Stimulated activated CD4-positive, alpha-beta T cell treated with anti-CD3 and anti-CD28 coated beads, Interleukin-15, amount 100 ng/mL, for 48 hours (primary cell): ENCODE measurements at places on chromosomes 3 and 15.

DNA sequence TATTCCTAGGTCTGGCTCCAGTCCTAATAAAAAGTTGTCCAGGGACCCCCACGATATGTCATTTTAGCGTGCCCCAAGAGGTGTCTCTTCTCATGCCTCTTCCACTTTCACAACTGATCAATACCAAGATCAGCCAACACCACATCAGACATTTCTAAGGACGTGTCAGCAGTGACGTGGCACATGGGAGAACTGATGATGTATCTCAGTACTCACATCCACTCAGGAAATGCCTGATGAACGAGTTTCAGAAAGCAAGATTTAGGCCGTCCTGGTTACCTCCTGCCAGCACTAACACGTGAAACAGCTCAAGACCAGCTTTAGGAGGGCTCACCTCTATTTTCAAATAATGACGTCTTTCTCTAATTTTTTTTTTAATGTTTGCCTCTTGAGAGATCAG lies 19.6 kb downstream of the VGLL4 start:
- DNase-seq = peak; percentile 75

DNA sequence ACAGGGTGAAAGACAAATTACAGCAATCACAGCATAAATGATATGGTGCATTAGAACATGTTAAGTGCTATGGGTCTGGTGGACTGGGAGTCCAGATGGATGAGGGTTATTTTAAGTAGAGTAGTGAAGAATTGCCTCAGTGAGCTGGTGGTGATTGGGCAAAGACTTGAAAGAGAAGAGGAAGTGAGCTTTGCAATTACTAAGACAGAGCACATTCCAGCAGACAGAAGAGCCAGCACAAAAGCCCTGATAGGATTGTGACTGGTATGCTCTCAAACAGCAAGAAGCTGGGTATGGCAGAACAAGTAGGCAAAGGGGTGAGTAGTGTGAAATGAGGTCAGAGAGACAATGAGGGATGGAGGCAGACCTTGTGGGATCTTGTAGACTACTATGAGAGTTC lies 2.1 kb upstream of the ACKR4 start:
- DNase-seq = no peak

DNA sequence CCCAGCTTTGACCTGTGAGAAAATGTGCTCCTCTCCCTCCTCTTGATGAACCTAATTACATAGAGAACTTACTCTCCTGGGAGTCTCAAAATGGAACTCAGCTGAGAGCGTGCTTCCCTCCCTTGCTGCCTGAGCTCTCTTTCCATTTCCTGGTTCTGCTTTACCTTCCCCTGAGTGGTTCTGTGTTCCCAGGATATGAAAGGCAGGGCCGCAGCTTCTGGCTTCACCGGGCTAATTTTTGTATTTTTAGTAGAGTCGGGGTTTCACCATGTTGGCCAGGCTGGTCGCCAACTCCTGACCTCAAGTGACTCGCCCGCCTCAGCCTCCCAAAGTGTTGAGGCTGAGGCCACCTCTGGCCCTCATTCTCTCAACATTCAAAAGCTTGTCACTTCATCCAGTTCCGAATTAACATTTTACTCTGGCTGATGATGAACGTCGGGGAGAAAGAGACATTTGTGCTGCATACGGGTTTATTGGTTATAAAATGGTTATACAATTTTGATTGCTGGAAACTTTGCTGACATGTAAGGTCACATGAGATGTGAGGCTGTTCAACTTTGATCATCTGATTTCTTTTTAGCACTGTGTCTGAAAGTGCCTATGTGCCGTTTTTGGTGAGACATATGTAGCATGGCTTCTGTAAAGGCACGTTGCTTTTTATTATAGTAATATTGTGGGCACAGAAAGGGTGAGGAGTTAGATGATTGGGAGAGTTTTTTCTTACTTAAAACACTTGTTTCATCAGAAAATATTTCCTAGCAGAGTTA lies 6.6 kb downstream of the PLS1 start:
- no peak for DNase-seq

DNA sequence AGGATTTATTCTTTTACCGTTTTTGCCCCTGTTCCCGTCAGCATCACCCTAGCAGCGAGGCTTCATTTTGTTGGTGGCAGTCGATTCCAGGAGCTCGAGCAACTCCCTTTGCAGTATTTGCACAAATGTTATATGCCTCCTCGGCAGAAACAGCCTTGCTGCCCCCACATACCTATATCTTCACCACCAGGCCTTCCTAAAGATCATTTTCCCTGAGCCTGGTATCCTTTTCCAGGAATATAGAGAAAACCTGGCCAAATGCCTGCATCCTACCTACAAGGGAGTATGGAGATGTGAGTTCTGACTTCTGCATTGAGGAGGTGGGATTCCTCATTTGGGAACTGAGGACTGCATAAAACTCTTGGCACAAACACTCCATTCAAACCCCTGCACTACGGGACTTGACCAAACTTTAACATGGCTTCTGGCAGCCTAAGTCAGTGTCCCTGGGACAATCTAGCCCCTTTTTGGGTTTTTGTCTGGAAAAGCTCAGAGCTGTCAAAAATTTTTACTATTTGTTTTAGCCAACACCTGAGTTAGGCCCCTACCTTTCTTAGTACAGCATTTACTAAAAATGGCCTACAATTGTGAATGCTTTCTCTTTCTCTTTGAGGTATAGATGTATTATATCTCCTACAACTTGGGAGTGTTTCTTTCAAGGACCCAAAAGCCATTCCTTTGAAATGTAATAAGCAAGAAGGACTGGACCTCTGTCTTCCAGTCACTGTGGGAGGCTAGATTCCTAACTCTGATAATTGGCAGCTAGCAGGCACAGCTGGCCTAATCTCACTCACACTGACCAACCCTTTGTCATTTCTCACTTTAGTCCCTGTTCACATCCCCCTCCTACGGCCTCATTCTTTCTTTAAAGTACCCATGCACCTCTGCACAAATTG lies 12.1 kb upstream of the UBE2Q2 start:
- no peak for DNase-seq

- no peak for DNase-seq
These were observed 11.3 kb downstream of the SHQ1 start for GRCh38 chr3:72836923-72837322.

GRCh38 chr3:102481050-102481449 lies 46.2 kb downstream of the ZPLD1 start:
- no peak for DNase-seq

GRCh38 chr15:78307976-78308375 lies 8.6 kb upstream of the SKIC8 start:
- no peak for DNase-seq

GRCh38 chr3:31288641-31289100 lies 244.1 kb upstream of the STT3B start:
- peak; percentile 3 for DNase-seq

GRCh38 chr3:152458376-152459117 lies 189.8 kb downstream of the MBNL1 start:
- no peak for DNase-seq

- DNase-seq = peak; percentile 38
These were observed at the start of gene ABHD14A for GRCh38 chr3:51974963-51975851. ABHD14A (plus strand) TSS chr3:51975064; CDS start chr3:51975136, 72 bp downstream.

- DNase-seq = no peak
These were observed 353.0 kb downstream of the ROBO1 start for GRCh38 chr3:79414806-79415205.

DNA sequence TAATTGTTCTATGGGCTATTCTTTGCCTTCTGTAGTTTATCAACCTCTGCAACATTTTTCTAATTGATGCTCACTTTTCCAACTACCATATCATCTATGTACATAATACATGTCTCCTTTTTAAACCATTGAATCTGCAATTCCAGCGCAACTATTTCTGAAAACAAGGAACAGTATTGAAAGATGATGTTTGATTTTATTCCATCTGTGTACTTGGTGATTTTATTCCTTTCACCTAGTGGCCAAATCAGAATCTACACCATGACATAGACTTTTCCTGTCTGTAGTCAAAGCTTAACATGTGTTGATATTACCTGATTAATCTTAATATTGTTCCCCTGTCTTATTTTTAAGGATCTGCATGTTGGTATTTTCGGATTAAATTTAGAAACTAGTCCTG lies 13.0 kb downstream of the NKTR start:
- DNase-seq = no peak

DNA sequence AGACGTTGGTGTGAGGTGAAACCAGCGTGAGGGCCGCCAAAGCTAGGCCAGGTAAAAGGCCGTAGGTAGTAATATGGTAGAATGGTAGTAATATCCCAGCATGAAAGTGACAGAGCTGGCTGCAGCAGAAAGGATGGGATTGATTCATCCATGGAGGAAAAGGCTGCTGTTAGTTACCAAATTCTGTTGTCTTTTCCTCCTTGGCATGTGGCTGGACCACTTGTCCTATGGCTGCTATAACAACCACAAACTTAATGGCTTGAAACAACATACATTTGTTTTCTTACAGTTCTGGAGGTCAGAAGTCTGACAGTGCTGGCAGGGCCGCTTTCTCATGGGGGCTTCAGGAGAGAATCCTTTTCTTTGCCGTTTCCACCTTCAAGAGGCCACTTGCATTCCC lies 47.8 kb upstream of the CHST2 start:
- no peak for DNase-seq

DNA sequence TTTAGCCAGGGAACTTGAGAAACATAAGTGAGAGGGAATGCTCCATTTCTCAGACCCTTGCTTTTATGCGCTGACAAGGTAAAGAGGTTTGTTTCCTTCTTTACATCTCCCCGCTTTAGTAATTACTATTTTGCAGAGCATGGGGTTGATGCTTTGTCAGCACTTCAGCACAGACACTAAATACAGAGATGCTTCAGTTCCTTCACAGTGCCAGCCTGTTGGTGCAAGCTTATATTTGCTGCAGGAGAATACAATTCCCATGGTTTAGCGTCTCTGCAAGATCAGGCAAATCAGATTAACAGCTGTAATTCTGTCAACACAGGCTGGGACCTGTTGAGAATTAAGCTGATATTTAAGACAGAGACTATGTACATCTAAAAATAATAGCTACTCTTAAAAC lies 2.9 kb downstream of the FMN1 start:
- DNase-seq = no peak

DNA sequence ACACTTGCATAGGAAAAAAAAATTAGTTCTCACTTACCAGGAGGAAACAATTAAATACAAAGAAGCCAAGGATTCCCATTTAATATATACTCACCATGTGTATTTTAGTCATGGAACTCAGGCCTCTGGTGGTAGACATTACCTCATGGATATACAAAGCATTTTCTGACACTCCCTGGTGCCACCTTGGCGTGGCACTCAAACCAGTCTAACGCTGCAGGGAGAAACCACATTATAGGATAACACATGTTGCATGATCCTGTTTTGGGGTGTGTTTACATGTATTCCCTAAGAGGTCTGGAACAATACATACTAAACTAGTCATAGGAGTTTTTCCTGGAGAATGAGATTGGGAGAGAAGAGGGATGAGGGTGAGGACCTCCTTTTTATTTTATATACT lies 5.9 kb upstream of the RTF1 start:
- DNase-seq = no peak

GRCh38 chr3:131538968-131539367 lies 36.2 kb upstream of the MRPL3 start:
- no peak for DNase-seq

DNA sequence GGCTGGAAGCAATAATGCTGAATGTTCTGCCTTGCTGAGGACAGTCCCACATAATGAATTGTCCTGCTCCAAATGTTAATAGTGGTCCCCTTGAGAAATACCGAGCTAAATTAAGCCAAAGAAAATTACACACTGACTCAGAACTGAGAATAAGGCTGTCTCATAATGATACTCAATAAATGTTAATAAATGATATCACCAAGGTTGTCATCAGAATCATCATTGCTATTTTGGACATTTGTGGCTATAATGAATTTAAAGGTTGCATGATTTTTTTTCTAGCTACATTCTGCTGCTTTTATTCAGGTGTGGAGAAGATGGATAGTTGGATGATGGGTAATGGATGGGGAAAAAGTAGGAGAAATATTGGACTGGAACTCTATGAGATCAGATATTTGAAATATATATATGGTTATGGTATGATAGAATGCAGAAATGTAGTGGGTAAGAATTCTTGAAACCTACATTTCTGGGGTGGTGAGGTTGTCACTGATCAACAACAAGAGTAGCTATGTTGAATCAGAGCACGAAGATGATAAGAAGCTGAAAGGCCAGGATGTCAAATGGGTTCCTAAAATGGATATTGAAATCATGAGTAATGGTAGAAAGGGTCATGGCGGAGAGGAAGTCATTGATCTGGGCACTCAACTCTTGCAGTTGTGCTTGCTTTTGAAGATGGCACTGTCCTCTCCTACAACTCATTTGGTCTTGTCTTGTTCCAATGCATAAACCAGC lies 12.8 kb downstream of the CHST2 start:
- DNase-seq = no peak

DNA sequence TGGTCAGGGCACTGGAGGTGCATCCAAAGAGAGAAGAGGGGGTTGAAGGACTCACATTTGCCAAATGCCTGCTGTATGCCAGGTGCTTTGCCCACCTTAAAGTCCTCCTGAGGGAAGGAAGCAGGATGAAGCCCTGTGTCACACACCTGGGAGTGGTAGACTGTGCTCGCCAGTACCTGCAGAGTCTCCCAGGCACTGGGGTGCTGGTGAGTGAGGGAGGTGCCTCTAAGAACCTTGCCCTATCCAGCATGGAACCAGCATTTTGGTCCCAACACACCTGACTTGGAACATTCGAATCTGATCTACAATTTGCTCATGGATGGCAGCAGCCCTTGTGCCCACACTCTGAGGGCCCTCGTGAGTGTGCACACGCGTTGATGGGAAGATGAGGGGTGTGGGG lies 76.7 kb downstream of the SEC22A start:
- DNase-seq = no peak

GRCh38 chr3:17770682-17771081 lies 28.3 kb upstream of the TBC1D5 start:
- DNase-seq = no peak

- no peak for DNase-seq
These were observed 400.0 kb downstream of the ZIC1 start for GRCh38 chr3:147809206-147809605.

- DNase-seq = no peak
These were observed 18.0 kb downstream of the ZNF148 start for GRCh38 chr3:125357032-125357658.

DNA sequence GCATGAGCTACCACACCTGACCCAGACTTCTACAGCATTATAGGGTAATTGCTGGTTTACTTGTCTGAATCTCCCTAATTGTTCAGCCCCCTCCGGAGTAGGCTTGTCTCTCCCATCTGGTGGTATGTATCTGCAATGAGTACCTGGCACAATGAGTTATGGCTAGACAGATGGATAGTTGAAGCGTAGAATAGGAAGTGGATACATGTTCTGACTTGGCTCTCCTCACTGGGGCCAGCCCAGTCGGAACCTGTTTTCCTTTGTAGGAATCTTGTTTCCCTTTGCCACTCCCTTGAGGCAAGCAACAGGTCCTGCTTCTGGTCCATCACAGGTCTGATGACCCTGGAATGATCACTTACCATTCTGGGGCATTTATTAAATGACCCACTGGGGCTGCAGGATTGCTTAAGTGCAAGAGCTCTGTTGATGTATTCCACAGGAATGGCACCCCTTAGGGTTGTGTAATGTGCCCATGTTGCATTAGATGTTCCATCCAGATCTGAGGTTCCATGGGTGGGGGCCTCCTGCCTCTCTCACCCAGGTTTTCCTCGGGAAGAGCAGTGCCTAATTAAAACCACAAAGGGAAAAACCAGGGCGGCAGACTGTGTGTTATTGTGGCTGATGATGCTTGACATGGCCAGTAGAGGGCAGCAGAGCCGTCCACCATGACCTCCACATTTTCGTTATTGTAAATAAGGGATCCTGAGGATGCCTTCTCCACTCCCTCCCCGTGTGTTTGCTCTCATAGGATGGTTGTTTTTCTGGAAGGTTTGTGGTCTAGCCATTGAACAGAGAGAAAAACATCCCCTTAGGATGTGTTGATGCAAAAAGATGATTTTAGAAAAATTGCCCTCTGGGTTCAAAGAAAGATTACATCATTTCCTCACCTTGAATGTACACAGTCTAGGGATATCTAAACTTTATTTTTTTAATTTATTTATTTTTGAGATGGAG lies 58.0 kb downstream of the CMTM8 start:
- peak; percentile 42 for DNase-seq
